ENCODE measurements at places on chromosomes 5 and 9. TPM values are rescaled to one million over a fixed set of nuclear protein-coding genes. Genes with fewer than 3 reads are reported as not detected.
A peak's percentile ranks its signal among the peaks of the same experiment; 100 is the strongest.

DNA sequence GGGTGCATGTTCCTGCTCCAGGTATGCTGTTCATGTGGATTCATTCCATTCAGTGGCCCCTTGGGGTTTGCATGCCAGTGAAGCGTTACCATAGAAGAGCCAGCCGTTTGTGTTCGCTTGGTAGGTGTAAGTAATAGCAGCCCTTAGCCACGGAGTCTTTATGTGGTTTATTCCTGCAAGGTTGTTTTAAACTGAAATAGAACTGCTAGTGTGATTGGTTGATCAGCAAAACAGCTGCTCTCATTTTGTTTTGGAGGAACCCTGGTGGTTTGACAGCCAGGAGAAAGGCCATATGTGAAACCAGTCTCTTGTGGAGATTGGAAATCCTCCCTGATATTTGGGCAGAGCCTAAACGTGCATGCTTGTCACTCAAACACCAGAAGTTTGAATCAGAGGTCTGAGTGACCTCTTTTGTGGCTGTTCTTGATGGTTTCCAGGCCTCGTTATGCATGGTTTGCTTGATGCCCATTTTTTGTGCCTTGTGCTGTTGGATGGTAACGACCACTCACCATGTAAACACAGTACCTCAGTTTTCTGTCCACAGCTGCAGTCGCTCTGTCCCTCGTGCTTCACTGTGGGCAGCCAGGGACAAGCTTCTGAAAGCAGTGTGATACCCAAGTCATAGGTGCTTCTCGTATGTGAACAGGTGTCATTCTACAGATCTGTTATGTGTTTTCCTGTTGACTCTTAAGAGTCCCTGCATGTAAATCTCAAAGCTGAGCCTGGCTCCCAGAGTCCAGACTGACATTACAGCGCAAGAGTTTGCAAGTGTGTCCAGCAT, 58.3 kb upstream of the NXNL2 start:
- DNase-seq, result peak; percentile 28

DNA sequence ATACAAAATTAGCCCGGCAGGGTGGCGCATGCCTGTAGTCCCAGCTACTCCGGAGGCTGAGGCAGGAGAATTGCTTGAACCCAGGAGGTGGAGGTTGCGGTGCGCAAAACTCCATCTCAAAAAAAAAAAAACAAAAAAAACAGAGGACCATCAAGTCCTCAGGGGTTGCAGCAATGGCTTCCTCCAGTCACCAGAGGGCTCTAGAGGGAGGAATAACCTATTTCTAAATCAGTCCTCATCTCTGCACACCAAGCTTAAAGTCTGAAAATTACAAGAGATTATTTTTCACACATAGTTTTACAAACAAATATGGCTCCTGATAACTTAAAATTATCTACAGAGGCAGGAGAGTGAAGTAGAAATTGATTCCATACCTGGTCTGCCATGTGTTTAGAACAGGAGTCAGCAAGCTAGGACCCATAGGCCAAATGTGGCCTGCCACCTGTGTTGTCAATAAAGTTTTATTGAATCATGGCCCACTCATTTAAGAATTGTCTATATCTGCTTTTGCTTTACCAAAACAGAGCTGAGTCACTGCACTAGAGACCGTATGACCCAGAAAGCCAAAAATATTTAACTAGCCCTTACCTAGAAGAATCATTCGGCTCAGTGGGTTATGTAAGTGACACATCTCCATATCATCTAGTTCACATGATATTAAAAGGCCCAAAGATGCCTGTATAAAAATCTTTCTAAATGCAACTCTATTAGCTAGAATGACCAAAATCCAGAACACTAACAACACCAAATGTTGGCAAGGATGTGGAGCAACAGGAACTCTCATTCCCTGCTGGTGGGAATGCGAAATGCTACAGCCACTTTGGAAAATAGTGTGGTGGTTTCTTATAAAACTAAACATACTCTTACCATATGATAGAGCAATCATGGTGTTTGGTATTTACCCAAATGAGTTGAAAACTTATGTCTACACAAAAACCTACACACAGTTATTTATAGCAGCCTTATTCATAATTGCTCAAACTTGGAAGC, 207.7 kb downstream of the FRMD3 start:
- no peak for DNase-seq

- DNase-seq, result peak; percentile 74
These were observed 98.7 kb downstream of the RAPGEF6 start for GRCh38 chr5:131536211-131536826.

GRCh38 chr5:58490402-58491050, 709 bp upstream of the GAPT start:
- no peak for DNase-seq

Gene ZNF366
- not detected for polyA plus RNA-seq

DNA sequence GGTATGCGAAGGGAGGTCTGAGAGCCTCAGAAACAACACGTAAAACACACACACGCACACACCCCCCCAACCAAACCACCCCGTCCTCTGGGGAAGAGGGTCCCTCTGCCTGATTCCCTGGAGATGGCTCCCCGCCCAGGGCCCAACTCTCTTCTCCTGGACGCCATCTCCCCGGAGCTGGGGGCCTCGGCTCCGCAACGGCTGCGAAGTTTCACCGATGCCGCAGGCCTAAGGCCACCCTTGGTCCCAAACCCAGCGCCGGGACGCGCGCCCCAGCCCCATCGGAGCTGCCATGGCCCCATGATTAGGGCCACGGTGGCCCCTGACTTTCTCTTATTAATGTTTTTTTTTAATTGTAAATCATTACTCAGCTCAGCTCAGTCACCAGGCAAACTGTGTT, 181.4 kb upstream of the TBCA start:
- no peak for DNase-seq

DNA sequence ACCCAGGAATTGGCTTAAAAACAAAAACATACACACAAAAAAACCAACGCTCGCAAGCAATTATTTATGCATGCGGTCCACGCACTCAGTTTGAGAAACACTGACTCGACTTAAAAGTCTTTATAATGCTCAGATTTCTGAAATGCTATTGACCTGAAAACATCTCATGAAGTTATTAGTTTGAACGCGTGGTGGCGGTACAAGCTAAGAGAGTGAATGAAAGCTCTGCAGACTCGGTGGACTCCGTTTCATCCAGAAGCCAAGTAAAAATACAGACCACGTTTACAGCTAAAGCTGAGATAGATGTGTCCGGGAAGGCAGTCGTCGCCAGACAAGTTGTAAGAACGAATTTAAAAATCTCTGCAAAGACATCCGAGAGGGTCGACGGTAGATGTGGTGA, at the start of gene PCDHB6:
Gene PCDHB6 (plus strand): TSS at position 246 of the 400 bp plus-strand sequence. CDS start 201 bp downstream, outside the sequence.
- peak; percentile 3 for DNase-seq

Gene TMC1
- polyA plus RNA-seq, result not detected

Gene CNTFR
- not detected for polyA plus RNA-seq

DNA sequence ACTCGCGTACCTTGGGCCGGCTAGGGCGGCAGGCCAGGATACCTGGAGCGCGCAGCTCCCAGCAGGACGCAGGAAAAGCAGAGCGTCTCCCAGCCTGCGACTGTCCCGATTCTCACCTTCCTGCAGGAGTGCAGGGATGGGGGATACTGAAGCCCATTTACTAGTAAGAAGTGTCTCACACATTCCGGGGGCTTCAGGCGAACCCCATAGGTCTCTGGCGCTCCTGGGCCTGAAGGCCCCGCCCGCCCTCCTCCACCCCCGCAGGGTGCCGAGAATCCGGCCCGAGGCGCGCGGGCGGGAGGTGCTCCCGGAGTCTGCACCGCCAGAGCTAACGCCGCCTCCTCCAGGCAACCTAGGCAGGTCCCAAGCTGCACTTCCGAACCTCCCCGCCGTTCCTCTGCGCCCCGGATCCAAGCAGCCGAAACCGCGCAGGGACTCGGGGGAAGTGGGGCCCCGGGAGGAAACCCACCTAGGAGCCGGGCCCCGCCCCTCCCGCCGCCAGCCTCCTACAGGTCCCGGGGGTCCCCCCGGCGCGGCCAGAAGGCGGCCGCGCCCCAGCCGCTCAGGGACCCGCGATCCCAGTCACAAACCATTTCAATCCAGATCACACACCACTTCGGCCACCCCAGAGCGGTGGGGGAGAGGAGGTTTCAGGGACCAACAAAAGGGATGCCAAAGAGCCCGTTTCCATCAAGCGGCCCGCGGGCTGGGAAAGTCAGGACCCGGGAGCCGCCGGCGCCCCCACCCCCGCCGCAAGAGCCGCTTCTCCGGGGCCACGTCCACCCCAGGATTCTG, 1.2 kb downstream of the ROR2 start:
- DNase-seq, result peak; percentile 57

Gene PCDHA1
- polyA plus RNA-seq, result 0.05 TPM

DNA sequence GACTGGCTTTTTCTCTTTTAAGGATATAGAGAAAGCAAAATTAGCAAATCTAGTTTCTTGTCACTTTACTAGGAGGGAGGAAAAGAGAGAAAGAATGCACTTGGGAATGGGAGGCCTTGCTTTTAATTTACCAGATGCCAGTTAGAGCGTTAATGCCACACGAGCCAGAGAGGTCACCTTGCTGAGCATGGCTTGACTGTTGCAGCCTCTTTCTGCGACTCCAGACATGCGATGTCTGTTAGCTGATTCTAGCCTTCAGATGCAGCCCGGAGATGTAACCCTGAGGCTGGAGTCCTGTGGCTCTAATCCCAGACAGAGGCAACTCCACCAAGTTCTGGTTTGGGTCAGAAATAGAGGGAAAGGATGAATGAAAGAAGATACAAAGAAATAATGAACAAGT, 152.5 kb downstream of the TRIO start:
- no peak for DNase-seq

GRCh38 chr5:108238936-108239887, 142.7 kb downstream of the FBXL17 start:
- no peak for DNase-seq

Gene MAP1B
- 41.1 TPM for polyA plus RNA-seq

- DNase-seq, result peak; percentile 80
These were observed 30.5 kb upstream of the UBAP2 start for GRCh38 chr9:34079181-34079580.

DNA sequence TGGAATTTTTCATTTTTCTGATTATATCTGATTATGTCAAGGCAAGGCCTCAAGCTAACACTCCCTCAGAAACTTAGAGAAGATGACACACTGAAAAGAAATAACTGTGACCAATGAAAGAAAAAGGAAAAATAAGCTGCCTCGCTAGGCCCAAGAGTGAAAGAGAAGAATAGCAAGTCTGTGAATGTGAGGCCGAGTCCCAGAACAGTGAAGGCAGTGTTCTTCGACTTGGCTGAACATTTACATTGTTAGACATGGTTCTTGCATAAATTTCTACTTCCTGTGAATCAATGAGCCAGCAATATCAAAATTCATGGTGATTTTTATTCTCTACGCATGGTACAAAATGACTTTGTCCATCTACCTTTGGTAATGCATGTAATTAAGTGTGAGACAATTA, at the start of gene ATP10B:
Gene ATP10B (minus strand): TSS at position 163 of the 400 bp plus-strand sequence. CDS start 164,137 bp downstream, outside the sequence.
- DNase-seq, result no peak

DNA sequence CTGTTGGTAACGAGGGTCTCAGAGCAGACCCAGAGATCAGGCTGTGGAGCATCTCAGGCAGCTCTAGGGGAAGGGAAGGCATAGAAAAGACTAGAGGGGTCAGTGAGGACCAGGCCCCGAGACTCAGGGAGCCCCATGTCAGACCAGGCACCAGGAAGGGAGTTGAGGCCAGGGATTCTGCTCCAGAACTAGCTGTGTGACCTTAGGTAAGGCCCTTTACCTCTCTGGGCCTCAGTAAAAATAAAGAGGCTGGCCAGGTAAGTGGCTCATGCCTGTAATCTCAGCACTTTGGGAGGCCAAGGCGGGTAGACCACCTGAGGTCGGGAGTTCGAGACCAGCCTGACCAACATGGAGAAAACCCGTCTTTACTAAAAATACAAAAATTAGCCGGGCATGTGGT, 176.4 kb upstream of the IER5L start:
- no peak for DNase-seq

- DNase-seq, result peak; percentile 16
These were observed 44.2 kb downstream of the NACC2 start for GRCh38 chr9:136050701-136051452.

Gene TCOF1
- polyA plus RNA-seq, result 18.8 TPM

GRCh38 chr9:135746565-135746964, 44.6 kb downstream of the KCNT1 start:
- DNase-seq, result no peak

Gene TMOD1
- polyA plus RNA-seq, result 0.19 TPM

Gene TOMM5
- polyA plus RNA-seq, result 200 TPM

GRCh38 chr9:127717766-127718165, 1.9 kb downstream of the TTC16 start:
- no peak for DNase-seq

- no peak for DNase-seq
These were observed 8.9 kb upstream of the ZNF454 start for GRCh38 chr5:178931846-178932760.

DNA sequence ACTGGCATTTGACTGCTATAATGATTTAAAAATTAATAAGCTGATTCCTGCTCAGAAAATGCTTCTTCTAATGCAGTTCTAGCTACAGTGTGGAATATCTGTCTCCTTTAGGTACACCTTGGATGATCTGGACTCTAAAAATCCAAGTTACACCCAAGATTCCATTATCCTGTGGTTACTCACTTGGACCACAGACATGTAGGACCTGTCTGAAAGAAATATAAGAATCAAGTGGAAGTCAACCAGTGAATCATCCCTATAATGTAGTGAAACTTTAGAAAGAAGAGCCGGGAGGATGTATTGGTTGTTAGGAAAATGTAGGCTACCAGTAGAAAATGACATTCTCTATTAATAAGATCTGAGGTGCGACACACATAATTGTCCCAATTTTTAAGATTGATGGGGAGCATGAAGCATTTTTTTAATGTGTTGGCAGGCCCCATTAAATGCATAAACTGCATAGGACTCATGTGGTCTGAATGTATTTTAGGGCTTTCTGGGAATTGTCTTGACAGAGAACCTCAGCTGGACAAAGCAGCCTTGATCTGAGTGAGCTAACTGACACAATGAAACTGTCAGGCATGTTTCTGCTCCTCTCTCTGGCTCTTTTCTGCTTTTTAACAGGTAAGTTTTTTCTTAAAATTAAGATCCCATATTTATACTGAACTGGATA, at the start of gene SPINK6:
Gene SPINK6 (plus strand): TSS at position 512 of the 673 bp plus-strand sequence. CDS start 55 bp downstream, at position 567.
- no peak for DNase-seq

DNA sequence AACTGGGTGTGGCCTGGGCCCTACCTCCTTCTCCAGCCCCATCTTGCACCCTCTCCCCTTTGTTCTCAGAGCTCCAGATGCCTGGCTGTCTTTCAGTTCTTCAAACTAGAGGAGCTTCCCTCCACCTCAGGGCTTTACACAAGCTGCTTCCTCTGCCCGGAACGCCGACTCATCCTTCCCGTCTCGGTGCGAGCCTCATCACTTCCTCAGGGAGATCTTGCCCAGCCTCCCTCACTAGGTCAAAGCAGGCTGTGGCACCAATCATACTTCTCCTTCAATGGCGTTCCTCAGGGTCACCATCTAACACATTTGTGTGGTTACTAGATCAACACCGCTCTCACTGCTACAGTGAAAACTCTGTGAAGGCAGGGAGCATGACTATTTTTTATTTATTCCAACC, 56.2 kb upstream of the ZSWIM6 start:
- peak; percentile 82 for DNase-seq

Gene ABLIM3
- polyA plus RNA-seq, result 71.1 TPM
